ENCODE measurements at places on chromosomes 12 and 14.

- DNase-seq: no peak
These were observed 13.8 kb upstream of the CPNE8 start for GRCh38 chr12:38919191-38919590.

DNA sequence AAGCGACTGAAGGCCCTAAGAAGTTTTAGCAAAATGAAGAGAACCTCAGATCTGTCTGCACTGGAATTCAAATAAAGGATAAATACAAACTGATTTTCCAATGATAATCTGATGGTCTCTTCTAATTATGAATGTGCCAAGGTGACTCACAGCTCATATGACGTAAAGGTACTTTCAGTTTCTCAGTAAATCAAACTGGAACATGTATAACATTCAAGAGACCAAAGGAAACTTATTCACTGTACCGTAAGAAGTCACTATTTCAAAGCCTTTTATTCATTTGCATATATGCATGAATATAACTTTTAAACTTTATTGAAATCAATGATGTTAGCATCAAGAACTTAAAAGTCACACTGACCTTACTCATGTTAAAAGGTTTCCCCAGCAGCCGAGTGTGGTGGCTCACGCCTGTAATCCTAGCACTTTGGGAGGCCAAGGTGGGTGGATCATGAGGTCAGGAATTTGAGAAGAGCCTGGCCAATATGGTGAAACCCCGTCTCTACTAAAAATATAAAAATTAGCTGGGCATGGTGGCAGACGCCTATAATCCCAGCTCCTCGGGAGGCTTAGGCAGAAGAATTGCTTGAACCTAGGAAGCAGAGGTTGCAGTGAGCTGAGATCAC lies 52.2 kb downstream of the ATXN2 start:
- DNase-seq: no peak

- DNase-seq: no peak
These were observed 8.8 kb downstream of the ARHGAP5 start for GRCh38 chr14:32085845-32086383.

DNA sequence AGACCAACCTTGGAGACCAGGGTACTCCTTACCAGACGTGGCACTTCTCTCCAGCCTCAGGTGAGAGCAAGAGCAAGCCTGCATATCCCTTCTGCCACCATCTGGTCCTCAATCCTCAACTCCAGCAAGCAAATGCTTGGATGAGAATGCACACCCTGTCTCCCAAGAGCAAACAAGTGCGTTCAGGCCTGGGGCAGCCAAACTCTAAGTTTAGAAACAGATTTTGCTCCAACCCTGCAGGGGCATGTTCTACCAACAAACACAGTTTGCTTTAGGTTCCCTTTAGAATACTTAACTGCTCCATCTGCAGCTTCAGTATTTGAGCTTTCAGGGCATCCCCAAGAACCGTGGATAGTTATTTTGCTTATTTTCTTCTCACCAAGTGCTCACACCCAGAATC lies 55.9 kb upstream of the FICD start:
- no peak for DNase-seq

DNA sequence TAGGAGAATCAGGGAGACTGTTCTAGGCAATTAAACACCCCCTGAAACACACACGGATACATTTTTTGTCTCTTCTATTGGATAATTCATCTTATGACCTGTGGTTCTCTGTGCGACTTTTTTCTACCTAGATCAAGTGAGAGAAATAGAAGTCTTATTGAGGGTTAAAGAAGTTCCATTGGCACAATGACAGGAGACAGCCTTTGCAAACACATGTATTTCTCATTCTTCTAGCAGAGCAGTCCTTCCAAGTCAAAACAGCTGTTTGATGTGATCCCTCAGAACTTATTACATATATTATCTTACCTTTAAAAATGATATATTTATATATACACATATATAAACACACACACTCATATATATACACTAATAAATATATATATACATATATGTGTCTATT lies 496.7 kb downstream of the SLC6A15 start:
- DNase-seq: no peak

DNA sequence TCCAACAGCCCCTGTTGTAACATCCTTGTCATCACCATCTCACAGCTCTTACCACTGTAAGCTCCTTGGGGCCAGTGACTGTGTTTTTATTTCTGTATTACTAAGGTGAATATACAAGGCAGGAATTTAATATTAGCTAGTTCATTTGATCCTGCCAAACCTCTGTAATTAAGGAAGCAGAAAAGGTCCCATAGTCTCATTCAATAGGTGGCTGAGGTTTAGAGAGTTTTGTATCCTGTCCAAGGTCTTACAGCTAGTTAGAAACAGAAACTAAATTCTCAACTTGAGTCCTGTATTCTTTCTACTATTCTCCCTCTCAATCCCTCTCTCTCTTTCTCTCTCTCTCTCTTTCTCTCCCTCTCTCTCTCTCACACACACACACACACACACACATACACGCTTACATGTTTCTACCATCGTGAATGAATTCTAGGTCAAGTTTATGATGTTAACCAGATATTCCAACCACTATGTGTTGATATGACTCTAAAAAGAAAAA lies 543 bp upstream of the GLIPR1 start:
- DNase-seq: no peak

- DNase-seq: no peak
These were observed 78.4 kb downstream of the DAD1 start for GRCh38 chr14:22510527-22511110.

- DNase-seq: no peak
These were observed 91.8 kb downstream of the PLXNC1 start for GRCh38 chr12:94240171-94240570.

DNA sequence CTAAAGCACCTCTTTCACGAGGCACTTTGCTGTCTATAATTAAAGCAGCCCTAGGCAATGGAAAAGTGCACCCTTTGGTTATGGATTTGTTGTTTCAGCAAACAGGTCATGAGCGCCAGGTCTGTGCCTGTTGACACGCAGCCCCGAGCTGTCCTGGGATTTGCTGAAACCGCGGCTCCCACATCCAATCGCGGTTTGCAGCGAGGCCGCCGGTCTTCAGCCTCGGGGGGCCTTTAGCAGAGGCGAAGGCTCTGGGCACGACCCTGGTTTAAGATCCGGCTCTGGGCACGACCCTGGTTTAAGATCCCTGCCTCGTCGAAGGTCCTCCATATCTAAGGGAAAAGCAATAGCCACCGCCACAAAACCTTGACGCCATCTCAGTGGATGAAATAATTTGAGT lies 79.2 kb downstream of the GLT1D1 start:
- no peak for DNase-seq

DNA sequence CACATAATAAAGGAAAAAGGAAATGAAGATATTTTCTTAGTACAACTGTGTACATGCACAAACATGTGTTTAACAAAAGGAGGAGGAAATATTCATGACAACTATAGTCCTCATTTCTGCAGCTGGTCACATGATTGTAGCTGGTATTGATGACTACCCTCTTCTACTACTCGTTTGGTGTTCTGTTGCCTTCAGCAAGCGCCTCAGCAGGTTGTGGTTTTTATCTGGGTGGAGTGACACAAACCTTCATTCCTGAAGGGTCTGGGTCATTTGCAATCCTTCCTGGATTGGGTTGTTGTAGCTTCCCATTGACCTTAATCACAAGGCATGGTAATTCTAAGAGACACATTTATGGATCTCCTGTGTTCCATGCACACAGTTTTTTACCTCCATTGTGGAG lies 1009.9 kb upstream of the USP15 start:
- no peak for DNase-seq

- DNase-seq: no peak
These were observed 22.7 kb downstream of the OTX2 start for GRCh38 chr14:56787530-56787929.

DNA sequence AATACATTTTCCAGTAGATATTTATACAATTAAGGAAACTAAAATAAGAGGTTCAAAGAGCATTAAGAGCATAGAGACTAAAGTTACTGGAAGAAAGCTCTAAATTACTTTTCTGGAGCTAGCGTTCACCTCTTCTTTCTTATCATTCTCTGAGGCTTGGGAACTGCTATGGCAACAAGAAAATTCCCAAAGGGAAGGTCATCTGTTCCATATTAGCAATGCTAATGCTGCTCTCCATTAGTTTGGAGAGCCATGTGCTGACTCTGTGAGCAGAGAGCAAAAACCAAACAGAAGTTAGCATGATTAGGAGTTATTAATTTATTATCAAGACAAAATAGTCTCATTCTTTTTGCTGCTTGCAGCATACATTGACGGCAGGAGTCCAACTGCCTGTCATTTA lies 143.1 kb upstream of the SLC16A7 start:
- no peak for DNase-seq
